ENCODE measurements at places on chromosomes 5 and 9.

- no peak for DNase-seq
Measured at GRCh38 chr9:111566234-111566633, 33.2 kb downstream of the PTGR1 start.

GRCh38 chr9:126490871-126491567 lies 122.7 kb upstream of the LMX1B start:
- peak; percentile 78 for DNase-seq

GRCh38 chr5:10244342-10244944 lies 5.2 kb downstream of the ATPSCKMT start:
- DNase-seq, result no peak

- DNase-seq, result no peak
Measured at GRCh38 chr9:87140605-87141109, 193.4 kb upstream of the GAS1 start.

- DNase-seq, result peak; percentile 47
Measured at GRCh38 chr9:122158202-122158601, 1.4 kb downstream of the NDUFA8 start.

GRCh38 chr5:151199581-151200185 lies 24.2 kb downstream of the CCDC69 start:
- no peak for DNase-seq

DNA sequence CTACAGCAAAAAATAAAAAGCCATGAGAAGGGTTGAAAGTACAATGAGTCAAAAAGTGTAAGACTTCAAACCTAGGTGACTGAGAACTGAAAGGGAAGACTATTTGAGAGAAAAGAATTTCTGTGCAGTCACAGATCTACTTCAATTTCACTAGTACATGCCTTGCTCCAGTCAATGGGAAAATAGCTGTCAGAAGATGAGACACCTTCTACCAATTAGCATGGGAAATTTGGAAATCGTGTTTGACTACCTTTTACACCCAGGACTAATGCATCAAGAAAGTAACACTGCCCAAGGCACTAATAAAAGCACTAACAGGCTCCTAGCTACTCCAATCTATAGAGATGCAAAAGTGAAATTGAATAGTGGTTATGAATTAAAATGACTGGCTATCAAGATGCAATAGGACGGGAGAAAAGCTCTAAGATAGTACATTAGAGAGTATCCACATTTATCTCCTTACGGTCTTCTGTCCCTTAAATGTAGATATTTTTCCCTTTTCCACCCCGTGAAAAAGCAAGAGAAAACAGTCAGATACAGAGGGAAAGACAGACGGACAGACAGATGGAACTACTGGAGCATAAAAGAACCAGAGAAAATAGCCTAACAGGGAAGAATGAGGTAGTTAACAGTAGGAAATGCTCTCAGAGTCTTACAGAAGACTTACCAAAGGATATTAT lies 15.2 kb downstream of the ERP44 start:
- DNase-seq, result peak; percentile 31

GRCh38 chr5:98847054-98847453 lies 73.6 kb downstream of the RGMB start:
- DNase-seq, result no peak

GRCh38 chr9:124450931-124451661 lies 845 bp downstream of the ADGRD2 start:
- no peak for DNase-seq

GRCh38 chr5:151721087-151721646 lies 34.5 kb upstream of the SPARC start:
- DNase-seq, result peak; percentile 64

DNA sequence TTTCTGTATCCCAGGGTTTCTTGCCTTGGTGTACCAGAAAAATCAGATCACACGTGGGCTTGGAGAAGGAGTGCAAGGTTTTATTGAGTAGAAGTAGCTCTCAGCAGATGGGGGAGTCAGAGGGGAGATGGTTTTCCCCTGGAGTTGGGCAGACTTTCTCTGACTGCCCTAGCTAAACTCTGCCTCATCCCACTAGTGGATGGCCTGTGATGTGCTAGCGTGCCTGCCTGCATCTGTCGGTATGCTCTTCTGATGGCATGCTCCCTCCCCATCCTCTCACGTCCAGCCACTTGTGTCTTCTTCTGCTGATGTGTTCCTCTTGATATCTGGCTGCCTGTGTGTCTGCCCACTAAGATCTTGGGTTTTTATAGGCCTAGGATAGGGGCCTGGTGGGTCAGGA lies 616.1 kb upstream of the RGMB start:
- DNase-seq, result no peak

GRCh38 chr9:121278477-121279261 lies 10.7 kb downstream of the GSN start:
- peak; percentile 58 for DNase-seq

DNA sequence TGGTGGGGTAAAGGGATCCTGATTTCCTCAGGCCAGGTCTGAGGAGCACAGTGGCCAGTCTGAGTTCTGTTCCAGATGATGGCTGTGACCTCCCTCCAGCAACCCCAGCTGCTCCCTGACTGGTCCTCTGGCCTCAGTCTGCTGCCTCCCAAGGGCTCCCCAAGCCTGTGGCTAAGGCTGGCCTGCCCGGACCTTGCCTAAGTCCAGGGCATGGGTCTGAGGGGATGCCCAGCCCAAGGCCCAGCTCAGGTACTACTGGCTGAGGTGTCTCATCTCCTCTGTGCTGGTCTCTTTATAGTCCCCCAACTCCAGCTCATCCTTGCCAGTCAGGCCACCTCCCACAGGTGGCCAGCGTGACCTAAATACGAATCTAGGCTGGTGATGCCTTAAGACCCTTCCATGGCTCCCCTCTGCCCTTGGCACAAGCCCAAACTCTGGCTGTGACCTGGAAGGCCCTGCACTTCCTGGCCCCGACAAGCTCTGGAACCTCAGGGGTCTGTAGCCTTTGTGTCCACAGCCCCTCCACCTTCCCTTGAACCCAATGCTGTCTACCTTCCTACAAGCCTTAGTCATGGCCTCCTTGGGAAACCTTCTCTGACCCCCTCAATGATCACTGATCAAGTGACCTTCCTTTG lies 9.8 kb downstream of the KIF12 start:
- DNase-seq, result peak; percentile 3

DNA sequence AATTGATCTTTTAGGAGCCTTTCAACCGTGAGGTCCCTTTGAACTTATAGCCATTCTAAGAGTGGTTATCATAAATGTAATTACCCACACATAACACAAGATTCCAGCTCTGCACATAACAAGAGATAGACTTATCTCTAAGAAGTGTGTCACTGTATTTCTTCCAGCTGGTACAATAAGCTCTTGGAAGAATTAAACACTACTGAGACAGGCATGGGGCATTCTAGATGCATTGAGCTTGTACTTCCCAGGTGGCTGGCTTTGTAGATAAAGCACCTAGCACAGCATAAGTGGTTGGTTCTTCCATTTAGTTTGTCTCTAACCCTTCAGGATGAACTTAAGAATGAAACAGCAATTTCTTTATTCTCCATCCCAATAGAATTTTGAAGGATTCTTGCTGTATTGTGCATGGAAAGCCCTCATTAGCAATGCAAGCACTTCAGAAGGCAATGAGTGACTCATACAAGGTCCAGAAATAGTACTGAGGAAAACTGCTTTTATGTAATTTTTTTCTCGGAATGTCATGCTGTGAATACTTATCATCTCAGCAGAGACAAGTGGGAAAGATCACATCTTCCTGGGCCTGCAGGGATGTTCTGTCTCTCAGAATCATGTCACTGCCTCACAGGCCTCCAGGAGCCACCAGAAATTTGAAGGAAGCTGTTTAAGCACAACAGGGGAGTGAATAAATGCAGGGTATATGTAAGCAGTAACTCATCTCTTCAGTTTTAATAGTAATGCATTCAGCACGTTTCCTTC lies 91.1 kb upstream of the CD180 start:
- no peak for DNase-seq

GRCh38 chr5:146521403-146522106 lies 5.6 kb upstream of the GPR151 start:
- no peak for DNase-seq

DNA sequence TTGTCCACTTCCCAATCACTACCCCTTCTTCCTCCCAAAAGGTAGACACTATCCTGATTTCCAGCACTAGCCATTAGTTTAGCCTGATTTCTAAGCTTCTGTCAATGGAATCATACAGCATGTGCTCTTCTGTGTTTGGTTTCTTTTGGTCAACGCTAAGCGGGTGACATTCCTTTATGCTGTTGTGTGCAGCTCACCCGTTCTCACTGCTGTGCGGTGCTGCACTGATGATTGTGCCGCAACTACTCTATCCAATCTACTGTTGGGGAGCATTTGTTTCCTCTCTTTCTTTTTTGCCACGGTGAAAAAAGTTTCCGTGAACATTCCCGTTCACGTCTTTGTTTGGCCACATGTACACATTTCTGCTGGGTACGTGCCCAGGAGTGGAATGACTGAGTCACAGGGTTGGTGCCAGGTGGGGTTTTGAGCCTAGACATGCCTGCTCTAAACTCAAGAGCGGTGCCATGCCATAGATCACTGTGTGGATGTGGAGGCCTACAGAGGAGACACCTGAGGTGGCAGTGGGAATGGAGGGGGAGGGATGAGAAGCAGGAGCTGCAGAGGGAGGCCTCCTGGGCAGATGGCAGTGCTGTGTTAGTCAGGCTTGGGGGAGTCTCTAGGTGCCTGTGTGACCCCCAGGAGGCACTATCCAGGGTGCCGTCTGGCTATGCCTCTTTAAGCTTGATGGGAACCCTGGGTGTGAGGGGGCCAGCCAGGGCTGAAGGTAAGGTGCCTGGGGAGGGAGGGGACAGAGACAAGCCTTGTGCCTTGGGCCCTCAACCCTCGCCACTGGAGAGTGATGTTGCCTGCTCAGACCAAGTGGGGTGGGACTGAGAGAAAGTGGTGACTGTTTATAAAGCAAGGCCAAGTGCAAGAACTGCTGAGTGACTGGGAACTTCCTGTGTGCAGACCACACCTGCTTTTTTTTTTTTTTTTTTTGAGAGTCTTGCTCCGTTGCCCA lies 11.4 kb upstream of the ANKRD33B start:
- no peak for DNase-seq

GRCh38 chr5:159737263-159737662 lies 179.0 kb upstream of the ADRA1B start:
- no peak for DNase-seq

DNA sequence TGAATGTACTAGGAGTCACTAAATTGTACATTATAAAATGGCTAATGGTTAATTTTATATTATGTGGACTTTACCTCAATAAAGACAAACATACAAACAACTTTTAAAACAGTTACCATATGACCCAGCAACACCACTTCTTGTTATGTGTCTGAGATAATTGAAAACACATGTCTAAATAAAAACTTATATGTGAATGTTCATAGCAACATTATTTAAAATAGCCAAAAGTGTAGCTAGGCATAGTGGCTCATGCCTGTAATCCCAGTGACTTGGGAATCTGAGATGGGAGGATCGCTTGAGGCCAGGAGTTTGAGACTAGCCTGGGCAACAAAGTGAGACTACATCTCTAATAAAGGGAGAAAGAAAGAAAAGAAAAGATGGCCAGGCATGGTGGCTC lies 22.9 kb downstream of the SLC35A4 start:
- no peak for DNase-seq

DNA sequence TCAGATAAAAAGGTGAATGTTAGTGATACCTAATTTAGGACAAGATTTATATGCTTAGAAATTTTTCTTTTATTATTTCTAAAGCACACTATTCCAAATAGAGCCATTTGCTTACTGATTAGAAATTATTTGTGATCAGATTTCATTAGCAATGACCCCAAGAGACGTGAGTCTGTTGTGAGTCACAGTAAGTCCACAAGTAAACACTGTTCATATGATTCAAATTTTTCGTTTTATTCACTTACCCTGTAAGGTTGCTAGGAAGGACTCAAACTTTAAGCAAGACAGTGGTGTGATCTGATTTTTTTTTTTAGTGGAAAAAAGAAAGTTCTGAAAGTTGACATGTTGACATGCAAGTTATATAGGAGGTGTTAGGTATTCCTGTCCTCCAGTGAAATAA lies 1.2 kb downstream of the CARD6 start:
- DNase-seq, result no peak

DNA sequence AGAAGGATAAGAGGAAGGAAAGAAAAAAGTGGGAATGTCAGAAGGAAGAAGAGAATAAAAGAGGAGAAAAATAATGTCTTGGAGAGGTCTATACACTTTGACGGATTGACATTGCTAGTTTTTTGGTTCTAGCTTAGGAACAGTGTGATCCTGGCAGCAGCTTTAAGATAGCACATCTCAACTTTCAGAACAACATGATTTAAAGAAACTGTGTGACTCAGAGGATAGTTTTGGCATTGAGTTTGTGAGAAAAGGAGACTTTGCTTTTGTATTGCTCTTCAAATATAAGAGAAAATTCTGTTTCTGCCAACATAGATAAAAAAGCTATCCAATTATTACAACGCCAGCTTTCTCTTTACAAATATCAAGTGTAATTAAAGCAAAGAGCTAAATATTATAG lies 260.7 kb upstream of the ARRDC3 start:
- no peak for DNase-seq

DNA sequence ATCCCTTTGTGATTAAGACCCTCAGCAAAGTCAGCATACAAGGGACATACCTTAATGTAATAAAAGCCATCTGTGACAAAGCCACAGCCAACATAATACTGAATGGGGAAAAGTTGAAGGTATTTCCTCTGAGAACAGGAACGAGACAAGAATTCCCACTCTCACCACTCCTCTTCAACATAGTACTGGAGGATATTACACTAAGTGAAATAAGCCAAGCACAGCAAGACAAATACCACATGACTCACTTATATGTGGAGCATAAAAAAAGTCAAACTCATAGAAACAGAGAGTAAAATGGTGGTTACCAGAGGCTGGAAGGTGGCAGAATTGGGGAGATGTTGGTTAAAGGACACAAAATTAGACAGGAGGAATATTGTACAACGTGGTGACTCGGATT lies 118.1 kb upstream of the NFIL3 start:
- no peak for DNase-seq

DNA sequence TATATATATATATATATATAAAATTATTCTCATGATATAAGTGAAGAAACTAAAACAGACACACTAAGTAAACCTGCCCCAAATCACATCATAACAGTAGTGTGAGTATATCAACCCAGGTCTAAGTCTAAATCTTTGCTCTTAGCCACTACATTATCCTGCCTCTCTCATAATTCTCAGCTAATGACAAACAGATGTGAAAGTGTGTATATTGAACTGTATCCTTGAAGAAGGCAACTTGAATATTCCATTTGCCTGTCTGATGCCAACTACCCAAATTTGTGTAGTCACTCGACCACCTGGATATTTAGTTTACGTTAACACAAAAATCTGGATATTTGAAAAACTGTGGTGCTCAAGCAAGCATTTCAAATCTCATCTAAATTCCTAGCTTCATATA lies 97.4 kb downstream of the PPP2R2B start:
- no peak for DNase-seq

DNA sequence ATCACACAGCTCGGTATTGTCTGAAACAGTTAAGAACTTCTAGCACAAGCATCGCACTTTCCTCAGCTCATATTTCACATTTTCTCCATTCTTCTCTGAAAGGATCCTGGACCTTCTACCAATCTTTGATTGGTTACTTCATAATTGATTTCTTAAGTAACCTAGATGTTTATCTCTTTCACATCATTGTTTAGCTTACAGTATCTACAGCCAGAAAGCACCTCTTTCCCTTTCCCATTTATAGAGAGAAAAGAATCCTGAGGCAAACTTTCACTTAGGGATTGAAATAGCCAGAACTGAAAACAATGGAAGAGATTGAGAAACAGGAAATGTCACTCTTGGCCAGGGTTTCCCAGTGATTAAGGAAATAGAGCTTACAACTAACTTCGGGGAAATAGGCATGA lies 2.5 kb downstream of the IL33 start:
- DNase-seq, result no peak

GRCh38 chr5:98656796-98657195 lies 116.7 kb upstream of the RGMB start:
- DNase-seq, result no peak

GRCh38 chr5:31186672-31187267 lies 6.7 kb upstream of the CDH6 start:
- DNase-seq, result peak; percentile 45
